Right cardiac atrium (tissue), 5 donors: ENCODE measurements at places on chromosomes 3 and 15.

GRCh38 chr3:29092348-29092747 is 188.5 kb upstream of the RBMS3 start:
- no peak for DNase-seq

GRCh38 chr3:83023086-83023485 is 1261.6 kb upstream of the GBE1 start:
- no peak for DNase-seq

DNA sequence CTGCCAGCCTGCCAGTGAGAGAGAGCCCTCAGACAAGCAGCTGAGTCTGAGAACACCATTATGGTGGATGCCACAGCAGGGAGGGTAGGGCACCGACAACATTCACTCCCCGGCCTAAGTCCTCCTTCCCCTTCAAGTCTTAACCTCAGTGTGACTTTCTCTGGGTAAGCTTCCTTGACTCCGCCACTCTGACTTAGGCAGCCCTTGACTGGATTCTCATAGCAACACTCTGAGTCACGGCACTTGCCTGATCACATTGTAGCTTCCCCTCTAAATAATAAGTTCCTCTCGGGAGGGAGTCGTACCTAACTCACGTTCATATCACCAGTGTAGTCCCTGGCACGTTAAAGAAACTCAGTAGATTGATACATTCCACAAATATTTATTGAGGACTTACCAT is 180.5 kb downstream of the FOXB1 start:
- DNase-seq, result no peak

DNA sequence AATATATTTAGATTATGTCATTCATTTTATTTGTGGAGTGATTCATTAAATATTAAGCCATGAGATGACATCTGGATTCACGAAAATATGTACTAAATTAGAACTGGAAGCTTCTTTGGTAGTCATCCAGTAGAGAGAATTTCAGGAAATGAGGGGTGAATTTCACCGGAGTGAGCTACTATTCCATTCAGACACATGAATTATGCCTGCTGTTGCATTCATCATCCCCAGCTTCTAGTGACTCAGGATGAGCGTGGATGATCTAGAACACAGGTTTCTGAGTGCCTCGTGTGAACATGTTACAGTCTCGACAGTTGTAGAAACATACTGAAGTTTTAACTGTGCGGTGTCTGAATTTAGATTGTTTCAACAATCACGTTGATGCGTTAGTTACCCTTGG is 42.9 kb upstream of the GABRG3 start:
- DNase-seq, result no peak

DNA sequence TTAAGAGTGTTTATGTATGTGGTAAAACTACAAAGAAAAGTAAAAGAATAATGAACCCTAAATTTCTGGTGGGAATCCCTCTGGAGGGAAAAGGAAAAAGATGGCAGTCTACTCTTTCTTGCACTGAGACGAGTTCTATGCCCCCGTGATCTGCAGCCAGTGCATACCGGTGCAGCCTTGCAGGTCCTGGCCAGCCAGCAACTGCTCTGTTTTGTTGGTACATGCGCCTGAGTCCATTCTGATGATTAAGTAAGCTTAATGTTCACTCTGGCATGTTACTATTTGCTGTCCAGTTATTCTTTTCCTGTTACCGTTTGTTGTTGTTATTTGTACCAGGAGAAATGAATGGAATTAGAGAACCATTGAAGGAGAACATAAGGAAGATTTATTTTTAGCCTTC is 95.1 kb upstream of the TMC3 start:
- no peak for DNase-seq

DNA sequence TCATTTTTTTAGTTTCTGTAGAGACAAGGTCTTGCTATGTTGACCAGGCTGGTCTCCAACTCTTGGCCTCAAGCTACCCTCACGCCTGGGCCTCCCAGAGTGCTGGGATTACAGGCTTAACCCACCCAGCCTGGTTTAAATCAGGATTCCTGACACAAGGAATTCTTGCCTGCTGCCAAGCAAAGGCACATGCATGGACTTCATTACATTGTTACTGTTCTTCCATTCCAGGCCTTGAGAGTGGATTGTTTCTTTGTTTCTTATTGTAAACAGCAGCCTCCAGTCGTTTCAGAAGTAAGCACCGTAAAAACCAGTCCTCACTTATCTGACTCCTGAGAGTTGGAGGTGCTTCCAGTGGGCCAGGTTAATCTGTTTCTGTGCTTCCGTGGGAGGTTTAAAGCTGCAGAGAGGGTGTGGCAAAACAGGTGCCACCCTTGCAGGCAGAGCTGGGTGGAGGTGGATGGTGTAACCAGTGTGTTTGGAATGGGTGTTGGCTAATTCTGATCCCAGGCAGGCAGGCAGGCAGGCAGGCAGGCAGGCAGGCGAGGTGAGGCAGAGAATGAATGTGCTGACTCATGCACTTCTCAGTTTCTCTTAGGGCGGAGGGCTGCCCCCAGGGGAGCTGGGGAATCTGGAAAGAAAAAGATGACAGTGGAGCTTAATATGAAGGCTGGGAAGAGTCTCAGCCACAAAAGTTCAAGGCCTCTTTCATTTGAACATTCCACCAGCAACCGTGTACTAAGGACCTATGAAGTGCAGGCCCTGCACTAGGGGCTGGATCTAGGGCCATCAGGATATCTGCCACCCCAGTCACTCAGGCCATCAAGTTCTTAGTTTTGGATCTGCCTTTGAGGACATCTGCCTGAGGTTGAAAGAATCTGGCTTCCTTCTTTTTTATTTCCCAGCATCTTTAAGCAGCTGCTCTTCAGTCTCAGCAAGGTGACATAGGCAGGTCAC is 37.0 kb upstream of the CDCP1 start:
- no peak for DNase-seq

DNA sequence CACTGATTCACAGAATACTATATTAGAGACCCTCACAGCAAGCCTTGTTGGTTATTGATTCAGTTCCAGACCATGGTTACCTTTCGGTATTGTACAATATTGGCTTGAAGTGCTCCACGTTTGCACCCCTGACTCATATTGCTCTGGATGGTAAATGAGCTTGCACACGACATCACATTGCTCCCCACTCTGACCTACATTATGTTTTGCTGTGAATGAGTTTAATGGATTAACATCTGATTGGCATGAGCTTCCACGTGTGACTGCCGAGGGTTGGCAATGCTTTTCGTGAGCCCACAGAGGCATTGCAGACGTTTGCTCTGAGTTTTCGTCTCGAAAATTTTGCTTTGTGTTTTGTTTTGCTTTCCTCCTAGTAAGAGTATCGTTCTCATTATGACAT is 225.8 kb upstream of the ICE2 start:
- DNase-seq, result no peak

- no peak for DNase-seq
These were observed 12.8 kb downstream of the SNAP23 start for GRCh38 chr15:42508263-42508690.

GRCh38 chr3:15391007-15391406 is 36.3 kb downstream of the METTL6 start:
- DNase-seq, result no peak

- peak; percentile 60 for DNase-seq
These were observed 65.3 kb downstream of the IGF1R start for GRCh38 chr15:98713585-98714001.

DNA sequence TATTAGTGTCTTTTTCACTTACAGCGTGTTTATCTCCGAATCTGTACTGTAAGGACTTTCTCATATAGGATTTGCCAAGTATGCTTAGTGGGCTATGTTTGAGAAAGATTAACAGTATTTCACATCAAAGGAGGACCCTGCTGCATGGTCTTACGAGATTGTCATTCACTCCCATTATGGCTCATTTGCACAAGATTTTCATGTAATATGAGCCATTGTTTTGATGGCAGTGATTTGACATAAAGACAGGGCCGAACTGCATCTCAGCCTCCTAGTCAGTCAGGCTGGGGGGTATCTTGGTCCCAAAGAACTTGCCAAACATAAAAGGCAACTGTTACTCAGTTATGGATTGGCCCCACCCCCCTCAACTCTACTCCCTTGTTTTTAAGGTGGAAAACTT is 205.9 kb downstream of the ZIC1 start:
- DNase-seq, result no peak

GRCh38 chr3:9206287-9206686 is 43.2 kb downstream of the SRGAP3 start:
- no peak for DNase-seq

- no peak for DNase-seq
These were observed 37.8 kb upstream of the GOLGA6B start for GRCh38 chr15:72616491-72617210.

DNA sequence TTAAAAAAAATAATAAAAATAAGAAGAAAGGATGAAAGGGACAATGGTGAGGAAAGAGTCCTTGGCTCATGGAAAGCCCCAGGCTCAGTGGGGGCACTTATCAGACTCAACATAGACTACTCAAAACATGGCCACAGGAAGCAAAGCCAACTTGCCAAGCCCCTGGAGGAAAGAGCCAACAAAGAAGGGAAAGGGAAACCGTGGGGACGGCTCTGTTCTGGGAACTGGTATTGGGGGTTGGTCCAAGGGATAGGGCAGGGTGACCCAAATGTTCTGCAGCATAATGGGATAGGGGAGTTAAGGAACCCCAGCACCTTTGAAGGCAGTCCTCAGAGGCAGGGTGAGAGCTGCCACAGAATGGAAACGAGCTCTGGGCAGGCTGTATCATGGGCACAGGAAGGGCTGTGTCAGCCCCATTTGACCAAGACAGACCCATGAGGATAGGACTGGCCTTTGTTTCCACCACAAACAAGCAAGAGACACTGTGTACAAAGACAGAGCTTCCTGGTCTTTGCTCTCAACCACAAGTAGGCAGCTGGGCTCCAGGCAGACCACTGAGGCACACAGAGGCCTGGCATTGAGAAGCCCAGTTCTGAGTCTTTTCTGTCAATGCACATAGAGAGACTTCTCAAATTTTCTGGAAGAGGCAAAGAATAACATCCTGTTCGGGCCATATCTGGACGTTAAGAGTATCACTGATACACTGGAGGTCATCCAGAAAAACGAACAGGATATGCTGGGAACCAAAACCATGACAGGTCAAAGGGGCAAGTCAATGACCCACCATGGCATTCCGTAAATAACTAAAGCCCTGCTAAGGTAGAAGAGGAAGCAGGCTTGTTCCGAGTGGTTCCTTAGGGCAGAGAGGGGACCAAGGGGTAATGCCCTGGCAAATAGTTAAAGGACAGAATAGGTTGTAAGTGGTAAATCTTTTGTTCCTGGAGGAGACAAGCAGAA is 10.6 kb upstream of the SEMA7A start:
- no peak for DNase-seq

DNA sequence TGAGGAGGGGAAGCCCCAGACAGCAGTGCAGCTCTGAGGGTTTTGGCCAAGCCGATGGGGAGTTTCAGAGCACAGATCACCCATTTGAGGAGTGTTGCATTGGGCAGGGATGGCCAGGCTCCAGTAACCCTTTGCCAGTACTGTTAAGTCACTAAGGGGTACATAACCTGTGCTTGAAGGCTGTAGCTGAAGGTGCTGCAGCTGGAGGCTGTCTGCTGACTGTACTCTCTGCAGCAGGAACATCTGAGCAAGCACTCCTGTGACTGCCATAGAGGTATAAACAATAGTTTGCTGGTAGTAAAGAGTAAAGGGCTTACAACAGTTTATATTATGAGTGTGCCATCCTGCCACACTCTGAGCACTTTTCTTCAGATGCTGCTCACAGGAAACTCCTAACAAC is 297.8 kb downstream of the EPHA3 start:
- no peak for DNase-seq

GRCh38 chr3:65196663-65197062 is 508.9 kb upstream of the ADAMTS9 start:
- DNase-seq, result no peak
